Left ventricle myocardium inferior (tissue), 1 donor: ENCODE measurements at places on chromosomes 5 and 9.
A peak's percentile ranks its signal among the peaks of the same experiment; 100 is the strongest.

- DNase-seq = no peak
Observed at GRCh38 chr9:86707932-86708510, 239.3 kb downstream of the GAS1 start.

- DNase-seq = no peak
Observed at GRCh38 chr9:9921805-9922204, 691.0 kb downstream of the PTPRD start.

GRCh38 chr9:98775831-98776441, 20.4 kb downstream of the ANKS6 start:
- DNase-seq = no peak

DNA sequence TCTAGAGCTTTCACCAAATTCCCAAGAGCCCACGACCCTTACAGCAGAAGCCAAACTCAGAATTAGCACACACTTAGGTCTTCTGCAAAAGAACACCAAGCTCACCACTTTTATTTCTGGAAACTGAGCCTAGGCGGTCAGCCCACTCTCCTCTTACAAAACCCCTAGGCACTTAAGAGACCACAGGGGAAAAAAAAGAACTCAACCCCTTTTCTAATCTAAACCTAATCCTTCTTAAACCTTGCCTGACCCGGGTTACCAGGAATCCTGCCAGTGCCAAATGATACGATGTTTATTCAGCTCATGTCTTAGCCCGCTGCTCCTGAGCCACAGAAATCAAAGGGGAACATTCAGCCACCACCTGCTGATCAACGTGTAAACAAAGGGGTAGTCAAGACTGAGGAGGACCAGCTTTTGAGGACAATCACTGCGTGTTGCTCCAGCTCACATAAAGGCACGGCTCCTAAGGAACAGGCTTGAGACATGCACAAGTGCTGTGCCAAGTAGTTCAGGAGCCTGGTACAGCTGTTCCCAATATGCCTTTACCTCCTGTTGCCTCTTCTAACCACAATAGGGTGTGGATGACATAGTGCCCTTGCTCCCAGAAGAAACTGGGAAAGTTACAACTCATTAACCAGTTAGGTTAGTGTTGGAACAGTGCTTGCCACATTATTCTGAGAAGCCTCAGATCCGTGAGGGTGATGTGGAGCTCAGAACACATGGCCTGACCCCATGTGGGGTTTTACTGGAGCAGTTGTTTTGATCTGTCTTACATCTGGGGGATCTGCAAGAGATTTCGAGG, 49.3 kb downstream of the ZFAND5 start:
- no peak for DNase-seq

DNA sequence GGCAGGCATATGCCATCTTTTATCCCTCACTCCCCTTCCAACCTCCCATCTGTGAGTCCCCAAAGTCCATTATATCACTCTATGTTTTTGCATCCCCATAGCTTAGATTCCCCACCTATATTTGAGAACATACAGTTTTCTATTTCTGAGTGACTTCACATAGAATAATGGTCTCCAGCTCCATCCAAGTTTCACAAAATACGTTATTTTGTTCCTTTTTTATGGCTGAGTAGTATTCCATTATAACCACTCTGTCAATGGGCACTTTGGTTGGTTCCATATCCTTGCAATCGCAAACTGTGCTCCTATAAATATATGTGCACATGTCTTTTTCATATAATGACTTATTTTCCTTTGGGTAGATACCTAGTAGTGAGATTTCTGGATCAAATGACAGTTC, 178.6 kb downstream of the GAS1 start:
- DNase-seq = no peak

GRCh38 chr9:117644932-117645636, 59.1 kb upstream of the TLR4 start:
- no peak for DNase-seq

GRCh38 chr5:124659798-124660197, 86.6 kb downstream of the ZNF608 start:
- no peak for DNase-seq

DNA sequence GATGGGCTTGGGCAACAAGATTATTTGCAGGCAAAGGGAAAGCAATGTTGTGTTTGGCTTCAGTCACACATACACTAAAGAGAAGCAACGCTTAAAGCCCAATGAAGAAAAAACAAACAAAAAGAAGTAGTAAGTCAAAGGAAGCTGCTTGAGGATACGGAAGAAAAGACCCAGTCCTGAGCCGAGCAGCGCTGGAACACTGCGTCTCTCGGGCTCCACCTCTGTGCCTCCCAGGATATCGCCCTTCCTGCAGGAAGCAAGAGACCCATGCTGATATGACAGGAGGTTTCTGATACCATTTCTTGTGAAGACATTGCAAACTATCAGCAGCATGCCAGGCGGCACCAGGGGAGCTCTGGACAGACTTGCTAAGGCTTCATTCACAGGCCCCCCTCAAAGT, 9.9 kb downstream of the GNAQ start:
- peak; percentile 38 for DNase-seq

DNA sequence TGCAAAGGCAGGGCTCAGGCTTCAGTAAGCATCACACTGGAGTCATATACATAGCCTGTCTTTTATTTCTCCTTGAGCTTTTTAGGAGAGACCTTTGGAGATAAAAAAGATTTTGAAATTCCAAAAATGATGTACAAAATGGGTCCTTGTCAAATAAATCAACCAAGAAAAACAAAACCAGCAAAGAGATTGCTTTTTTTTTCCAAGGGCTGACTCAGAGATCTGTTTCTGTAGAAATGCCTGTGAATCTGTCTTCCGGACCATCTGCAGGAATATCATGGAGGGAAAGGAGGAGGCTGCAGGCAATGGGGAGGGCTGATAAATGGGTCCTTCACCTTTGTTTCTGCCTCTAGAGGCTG, 77.4 kb downstream of the SLIT3 start:
- no peak for DNase-seq

DNA sequence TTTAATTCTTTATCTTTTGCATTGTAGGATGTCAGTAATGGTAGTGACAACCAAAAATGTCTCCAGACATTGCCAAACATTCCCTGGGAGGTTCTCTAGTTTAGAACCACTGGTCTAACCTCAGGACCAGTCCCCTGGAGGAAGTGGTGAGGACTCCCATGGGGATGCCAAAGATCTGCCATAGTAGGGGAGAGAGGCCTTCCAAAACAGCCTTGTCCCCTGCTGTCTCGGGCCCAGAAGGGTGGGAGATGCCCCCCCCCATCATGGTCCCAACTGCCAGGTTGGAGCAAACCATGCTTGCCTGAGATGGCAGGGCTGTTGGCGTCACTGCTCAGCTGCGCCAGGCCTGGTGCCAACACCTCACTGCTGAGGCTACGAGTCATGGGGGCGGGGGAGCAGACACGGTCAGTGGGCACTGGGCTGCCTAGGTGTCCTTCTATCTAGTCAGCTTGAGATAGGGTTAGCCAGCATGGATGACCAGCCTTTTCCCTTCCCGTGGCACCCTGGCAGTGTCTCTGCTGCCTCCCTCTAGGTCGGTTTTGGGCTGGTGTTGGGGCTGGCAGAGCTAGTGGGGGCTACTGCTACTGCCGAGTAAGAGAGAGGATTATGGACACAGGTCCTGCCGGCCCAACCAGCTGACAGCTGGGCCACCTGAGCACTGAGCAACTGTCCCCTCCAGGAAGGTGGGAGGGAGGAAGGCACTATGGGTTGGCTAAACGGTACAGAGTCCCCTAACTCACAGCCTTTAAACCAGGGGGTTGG, 8.3 kb upstream of the CXXC5 start:
- no peak for DNase-seq

DNA sequence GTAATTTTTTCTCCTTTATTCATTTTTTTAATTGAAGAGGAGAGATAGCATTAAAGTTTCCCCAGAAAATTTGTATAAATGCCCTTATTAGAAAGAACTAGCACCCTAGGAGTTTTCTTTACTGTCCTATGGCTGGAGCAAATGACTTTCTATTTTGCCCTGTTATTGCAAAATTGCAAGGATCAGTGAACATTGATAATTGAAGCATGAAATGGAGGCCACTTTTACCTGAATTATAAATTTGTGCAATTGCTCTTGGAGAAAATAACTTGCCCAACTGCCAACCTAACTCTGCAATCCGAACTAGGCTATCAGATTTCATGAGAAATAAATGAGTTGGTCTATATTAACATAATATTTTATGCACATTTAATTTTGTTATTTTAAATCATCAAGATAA, 111.9 kb downstream of the MTRR start:
- DNase-seq = no peak

GRCh38 chr5:108481355-108481931, 99.5 kb upstream of the FBXL17 start:
- DNase-seq = no peak

DNA sequence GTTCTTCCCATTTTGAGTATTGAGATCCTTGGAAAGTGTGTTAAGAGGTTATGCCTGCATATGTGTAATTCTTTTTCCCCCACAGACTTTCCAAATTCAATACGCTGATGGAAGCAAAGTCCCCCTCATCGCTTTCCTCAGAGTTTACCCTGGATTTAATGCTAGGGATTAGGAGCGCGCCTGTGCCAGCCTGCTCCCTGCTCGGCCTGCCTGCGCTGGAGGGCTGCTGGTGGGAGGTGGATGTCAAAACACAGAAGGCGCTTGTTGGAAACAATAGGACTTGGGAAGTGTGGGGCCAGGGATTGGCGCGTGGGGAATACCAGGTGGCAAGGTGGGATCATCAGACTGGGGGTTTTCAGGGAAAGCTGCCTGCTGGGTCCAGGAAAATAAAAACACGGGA, 39.8 kb upstream of the PTCH1 start:
- no peak for DNase-seq

- DNase-seq = no peak
Observed at GRCh38 chr9:88390371-88390990, 2.2 kb downstream of the SPIN1 start.

- peak; percentile 50 for DNase-seq
Observed at GRCh38 chr9:93304574-93305496, 120.9 kb downstream of the WNK2 start.

- DNase-seq = no peak
Observed at GRCh38 chr5:107459605-107460004, 211.1 kb downstream of the EFNA5 start.

GRCh38 chr9:21994556-21995005, at the start of gene CDKN2B-AS1:
Gene CDKN2B-AS1 (plus strand): TSS chr9:21994791.
- DNase-seq = no peak

DNA sequence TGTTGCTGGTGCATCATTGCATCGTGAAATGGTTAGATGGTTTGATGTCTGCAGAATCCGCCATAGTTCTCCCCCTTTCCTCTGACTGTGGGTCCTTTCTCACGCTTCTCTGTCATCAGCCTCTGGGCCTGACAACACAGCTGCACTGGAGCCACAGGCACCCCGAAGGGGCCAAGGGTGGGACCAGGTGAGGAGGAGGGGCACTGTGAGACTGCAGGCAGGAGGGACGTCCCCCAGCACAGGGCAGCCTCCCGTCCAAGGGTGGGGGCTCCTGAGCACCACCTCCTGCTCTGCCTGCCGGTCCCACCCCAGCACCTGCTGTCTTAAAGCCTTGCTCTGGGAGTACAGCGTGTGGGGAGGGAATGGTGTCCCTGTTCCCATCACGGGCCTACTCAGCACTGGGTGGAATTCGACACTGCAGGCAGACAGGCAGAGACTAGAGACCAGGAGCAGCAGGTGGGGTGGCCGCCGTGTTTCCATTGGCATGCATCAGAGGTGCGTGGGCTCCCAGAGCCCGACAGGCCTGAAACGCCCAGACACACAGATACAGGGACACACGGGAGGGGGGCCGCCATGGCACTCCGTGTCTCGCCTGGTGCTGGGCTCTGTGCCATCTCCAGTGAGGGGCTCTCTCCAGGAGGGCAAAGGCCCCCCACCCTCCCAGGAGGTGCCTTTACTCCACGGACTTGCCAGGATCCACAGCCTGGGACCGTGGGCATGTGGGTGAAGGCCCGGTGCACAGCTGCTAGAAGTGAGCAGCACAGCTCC, 15.0 kb downstream of the CACNA1B start:
- no peak for DNase-seq

- no peak for DNase-seq
Observed at GRCh38 chr9:70085241-70085640, 41.6 kb downstream of the MAMDC2 start.

GRCh38 chr5:5719292-5719691, 296.8 kb downstream of the ICE1 start:
- DNase-seq = no peak

DNA sequence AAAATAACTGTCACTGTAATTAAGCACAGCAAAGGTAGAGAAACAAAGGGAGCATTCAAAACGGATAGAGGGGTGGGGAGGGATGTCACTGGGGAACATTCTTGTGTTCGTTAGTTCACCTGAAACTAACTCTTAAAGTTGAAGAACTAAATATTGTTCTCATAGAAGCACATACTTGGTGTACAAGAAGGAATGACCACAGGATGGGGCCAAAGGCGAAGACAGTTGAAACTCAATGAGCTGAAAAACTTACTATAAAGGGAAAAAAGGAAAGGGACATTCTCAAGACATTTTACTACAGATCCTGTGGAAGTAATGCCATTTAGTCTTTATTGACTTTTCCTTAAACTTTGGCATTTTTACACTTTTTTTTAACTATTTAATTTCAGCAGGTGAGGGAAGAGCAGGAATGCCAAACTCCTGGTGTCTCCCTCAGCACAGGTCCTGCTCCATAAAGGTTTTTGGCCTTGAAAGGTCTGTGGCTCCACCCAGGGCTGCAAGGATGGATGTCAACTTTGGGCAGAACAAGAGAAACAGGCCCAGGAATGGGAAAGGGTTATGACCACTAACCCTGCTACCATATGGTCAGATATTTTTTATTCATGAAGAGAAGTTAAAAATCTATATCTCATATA, 197.6 kb upstream of the RASA1 start:
- no peak for DNase-seq

DNA sequence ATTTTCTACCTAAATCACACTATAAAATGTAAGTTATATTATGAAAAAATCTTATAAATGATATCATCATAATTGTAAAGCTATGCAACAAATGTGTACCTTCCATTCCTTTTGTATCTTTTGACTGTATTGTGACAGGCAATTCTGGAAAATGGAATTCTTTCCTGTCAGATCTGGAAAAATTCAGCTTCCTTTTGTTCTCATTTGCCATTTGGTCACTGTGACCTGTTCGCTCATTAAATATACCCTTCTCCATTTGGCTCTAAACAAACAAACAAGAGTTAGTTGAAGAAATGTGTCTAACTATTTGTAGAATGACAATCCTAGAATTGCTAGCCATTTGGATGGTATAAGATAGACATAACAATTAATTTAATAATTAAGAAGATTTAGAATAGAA, 62.7 kb downstream of the CDKL3 start:
- no peak for DNase-seq

- DNase-seq = no peak
Observed at GRCh38 chr9:132006677-132007370, 72.8 kb downstream of the MED27 start.

- DNase-seq = no peak
Observed at GRCh38 chr5:21644032-21644431, 1209.1 kb downstream of the CDH12 start.

DNA sequence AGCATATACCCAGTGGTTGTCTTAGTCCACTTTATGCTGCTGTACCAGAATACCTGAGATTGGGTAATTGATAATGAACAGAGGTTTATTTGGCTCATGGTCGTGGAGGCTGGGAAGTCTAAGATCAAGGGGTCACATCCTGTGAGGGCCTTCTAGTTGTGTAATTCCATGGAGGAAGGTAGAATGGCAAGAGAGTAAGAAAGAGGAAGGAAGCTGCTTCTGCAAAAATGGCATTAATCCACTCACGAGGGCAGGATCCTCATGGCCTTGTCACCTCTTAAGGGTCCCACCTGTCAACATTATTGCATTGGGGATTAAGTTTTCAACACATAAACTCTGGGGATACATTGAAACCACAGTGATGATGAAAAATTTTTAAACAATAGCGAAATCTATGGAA, 17.0 kb downstream of the BTNL8 start:
- no peak for DNase-seq

GRCh38 chr9:129473523-129474244, 147.2 kb downstream of the C9orf50 start:
- no peak for DNase-seq

GRCh38 chr9:113673726-113674125, 202.4 kb upstream of the ZNF618 start:
- DNase-seq = no peak
